Activated CD4-positive, CD25-positive, alpha-beta regulatory T cell treated with anti-CD3 and anti-CD28 coated beads, Interleukin-2, amount 50 U/mL, for 24 hours (primary cell): ENCODE measurements at places on chromosomes 5 and 9.

DNA sequence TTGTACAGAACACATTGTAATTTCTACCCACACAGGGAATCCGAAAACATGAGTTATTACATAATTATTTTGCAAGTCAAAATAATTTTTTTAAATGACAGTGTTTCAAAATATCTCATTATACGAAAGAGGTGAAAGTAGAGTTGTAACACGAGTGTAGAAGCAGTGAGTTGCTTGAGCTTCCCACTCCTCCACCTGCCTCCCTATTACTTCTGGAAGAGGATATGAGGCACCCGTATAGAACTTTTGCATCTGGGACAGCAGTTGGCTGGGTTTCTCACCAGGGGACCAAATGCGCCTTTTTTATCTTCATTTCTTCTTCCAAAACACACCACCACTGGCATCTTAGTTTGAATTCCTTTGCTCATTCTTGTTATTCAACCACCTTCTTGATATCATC is 779.0 kb upstream of the COX7C start:
- no peak for ATAC-seq

- ATAC-seq: no peak
Observed at GRCh38 chr9:4237748-4238511, 61.9 kb downstream of the GLIS3 start.

- ATAC-seq: no peak
Observed at GRCh38 chr5:179610903-179611265, 12.6 kb downstream of the HNRNPH1 start.

DNA sequence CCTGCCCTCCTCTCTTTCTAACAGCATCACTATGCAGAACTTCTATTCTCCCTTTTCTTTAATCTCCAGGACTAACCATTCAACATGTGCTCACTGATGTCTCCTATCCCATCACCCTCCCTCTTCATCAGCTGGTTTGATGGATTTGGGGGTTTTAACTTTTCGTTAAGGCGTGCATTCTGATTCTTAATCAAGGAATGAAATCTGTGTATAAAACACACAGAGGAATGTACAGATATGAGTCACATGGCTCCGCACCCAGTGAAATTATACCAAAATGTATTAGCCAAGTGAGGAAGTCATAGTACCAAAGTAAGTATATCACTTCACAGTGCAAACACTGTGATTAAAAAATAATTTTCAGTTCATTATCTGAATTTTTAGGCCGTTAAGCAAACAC is 35.2 kb downstream of the MARCHF11 start:
- ATAC-seq: no peak

- ATAC-seq: peak; percentile 76
Observed at GRCh38 chr9:6014670-6015270, 654 bp downstream of the RANBP6 start.

GRCh38 chr9:137582286-137582860 is 3.6 kb upstream of the DPH7 start:
- ATAC-seq: no peak

- peak; percentile 83 for ATAC-seq
Observed at GRCh38 chr9:114372921-114373448, 14.8 kb downstream of the AKNA start.

- no peak for ATAC-seq
Observed at GRCh38 chr5:120586646-120587045, 122.5 kb downstream of the PRR16 start.

GRCh38 chr9:3359048-3359692 is 166.6 kb downstream of the RFX3 start:
- no peak for ATAC-seq

DNA sequence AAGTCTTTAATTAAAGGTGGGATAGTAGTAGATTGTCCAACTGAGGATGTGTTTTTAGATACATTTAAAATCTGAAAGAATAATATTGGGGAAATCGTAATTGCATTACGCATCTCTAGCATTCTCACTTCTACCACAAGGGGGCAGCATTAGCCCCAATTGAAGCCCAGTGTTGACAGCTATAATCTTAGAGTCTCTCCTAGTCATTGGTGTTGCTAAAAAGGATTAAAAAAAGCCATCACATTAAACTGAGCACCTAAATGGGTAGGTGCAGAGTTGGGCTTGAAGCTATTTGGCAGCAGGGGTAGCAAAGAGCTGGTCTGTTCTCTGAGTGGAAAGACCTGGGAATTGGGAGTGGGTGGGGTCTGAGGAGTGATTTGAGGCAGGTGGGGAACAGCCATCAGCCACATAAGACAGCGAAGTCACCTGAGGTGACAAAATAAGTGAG is 177.2 kb downstream of the OSTF1 start:
- ATAC-seq: no peak

DNA sequence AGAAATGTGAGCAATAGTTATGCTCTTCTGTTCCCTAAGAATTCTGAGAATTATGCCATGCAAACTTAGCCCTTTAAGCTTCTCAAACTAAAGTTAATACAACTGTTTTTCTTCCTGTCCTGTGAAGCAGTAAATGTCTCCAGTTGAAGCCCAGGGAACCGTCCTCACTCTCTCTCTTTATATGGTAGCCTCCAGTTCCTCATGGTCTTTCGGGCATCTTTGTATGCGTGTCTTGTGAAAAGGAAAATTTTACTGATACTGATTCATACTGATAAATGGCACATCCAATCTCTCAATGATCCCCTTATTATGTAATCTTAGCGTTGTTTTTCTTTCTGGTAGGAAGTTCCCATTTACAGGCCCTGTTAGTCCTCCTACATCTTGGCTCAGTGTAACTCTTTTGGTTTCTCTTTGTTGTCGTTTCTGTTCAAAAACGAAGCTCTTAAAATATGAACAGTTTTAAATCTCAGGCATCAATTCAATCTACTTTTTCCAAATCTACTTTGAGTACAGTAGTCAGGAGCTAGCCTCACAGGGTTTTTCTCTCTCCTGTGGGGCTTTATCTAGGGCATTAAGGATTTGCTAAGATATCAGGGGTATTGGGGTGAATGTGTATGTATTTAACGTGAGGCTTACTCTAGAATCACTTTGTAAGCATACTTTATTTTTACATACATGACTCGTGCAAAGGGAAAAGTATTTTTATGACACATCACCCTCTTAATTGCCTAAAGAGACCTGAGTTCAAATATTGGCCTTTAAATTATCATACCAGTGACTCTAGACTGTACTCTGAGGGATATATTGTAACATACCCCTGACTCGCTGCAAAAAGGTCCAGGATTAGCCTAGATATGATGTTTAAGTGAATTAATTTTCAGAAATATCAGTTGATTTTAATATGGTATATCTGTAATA is 258.0 kb downstream of the NR3C1 start:
- no peak for ATAC-seq

DNA sequence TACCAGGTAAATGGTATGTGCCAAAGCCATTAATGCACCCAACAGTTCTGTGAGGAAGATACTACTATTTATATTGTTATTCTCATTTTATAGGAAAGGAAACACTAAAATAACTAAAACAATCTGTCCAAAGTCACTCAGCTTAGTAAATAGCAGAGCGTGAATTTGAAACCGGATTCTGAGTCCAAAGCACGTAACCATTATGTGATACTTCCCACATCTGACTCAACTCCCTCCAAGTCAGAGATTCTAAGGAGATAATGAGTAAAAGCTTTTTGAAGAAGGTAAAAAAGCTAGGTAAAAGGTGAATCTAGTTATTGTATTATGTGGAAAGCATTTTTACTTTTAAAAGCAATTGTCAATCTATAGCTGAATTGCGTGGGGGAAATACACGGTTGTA is 208.9 kb downstream of the PBX3 start:
- no peak for ATAC-seq

DNA sequence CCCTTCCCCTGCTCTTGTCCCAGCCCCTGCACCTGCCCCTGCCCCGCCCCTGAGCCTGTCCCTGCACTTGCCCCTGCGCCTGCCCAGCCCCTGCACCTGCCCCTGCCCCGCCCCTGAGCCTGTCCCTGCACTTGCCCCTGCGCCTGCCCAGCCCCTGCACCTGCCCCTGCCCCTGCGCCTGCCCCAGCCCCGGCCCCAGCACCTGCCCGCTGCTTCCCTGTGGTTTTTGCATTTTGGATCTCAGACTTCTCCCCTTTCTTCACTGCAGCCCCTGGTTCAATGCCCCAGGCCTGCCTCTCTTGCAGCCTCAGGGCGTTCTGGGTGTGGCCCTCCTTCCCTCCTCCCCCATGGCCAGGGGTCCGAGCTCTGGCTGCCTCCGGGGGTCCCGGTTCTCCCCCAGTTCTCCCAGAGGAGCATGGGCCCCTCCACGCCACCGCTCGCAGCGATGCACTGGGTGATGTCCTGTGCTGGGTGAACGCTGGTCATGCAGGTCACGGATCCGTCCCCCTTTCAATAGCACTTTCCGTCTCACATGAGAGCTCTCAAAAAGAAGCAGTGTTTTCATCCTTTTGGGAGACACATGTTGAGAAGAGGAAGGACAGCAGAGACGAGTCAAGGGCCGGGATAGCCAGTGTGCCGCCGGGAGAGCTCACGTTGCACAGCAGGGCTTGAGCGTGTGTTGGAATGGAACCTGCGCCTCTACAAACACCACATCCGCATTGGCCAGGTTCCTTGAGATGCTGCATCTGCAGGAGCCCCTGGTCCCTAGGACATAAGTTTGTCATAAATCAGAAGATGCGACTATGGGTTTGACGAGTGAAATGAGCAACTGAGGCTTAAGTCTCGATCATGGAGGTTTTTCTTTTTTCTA is 44.0 kb upstream of the IRX4 start:
- no peak for ATAC-seq

- no peak for ATAC-seq
Observed at GRCh38 chr9:29740518-29740917, 2167.2 kb upstream of the C9orf72 start.

- no peak for ATAC-seq
Observed at GRCh38 chr9:124664143-124664542, 107.0 kb downstream of the NR6A1 start.

DNA sequence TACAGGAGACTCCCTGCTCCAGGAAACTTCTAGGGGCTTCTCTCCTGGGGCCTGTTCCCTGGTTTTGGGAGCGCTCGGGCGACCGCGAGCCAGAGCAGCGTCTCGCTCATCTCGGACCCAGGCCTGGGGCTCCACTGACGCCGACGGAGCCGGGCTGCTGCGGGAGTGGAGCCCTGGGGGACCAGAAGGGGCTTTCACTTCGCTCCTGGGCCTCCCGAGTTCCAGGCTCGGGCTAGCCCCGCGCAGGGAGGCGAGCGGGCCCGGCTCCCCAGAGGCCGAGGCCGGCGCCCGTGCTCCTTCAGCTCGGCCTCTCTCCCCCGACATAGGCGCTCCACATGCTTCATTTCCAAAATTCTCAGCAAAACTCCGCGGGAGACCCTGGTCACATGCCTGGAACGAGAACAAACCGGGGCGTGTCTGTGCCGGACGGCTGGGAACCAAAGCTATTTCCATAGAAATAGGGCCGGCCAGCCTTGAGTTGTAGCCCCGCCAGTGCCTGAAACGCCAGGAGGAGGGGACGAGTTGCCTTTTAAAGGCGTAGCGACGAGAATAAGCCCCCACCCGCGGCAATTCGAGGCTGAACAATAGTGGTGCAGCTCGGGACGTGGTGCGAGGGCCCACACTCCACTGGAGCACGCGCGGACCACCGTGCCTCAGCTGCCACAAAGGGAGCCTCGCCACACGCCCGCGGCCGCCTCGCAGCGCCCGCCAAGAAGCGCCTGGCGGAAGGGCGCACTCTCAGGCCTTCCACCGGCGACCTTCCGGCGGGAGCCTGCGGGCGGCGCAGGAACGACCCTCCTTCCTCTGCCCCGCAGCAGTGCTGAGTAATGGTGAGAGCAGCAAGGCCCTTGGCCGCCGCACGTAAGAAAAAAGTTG is 1.1 kb upstream of the G3BP1 start:
- peak; percentile 18 for ATAC-seq

DNA sequence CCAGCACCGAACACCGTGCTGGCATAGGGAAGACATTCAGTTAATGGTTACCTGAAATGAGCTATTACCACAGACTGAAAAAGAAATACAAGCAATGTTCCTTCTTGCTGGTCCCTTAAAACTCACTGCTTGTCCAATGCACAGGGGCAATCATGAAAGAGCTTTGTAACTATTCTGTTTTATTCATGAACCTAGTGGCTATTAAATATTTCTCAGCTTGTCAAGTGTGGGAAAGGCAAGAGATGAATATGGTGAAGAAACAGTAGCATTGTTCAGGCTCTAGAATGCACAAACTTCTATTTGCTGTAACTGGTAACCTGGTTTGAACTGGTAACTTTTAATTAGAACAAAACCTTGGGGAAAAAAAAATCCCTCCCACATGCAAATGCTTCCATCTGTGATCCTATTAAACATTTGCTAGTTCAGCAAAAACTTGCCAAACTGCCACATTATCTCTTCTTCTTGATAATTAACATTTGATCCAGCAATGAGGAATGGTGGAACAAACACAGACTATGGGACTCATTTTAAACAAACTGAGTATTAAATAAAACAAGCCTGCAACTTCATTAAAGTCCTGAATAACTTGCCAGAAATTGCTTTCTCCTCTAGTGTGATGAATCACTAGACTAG is 36.1 kb downstream of the YIPF5 start:
- no peak for ATAC-seq

- no peak for ATAC-seq
Observed at GRCh38 chr9:35374436-35374835, 115.5 kb upstream of the RUSC2 start.

DNA sequence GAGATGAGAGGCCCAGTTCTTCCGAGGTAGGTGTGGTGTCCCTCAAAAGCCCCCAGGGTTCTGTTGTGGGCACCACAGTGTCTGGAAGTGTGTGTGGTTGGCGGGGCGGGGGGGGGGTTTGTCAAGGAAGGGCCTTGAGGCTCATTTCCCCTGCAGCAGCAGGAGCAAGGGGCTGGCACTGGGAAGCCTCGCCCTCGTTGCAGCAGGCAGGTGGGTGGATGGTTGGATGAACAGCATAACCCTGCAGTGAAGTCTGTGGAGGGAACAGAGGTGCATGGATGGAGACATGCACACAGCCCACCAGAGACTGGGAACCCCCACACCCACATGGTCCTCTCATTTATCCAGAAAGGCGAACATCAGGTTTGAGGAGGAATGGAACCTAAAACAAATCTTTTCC is 2.0 kb upstream of the SPATA31E1 start:
- ATAC-seq: no peak

DNA sequence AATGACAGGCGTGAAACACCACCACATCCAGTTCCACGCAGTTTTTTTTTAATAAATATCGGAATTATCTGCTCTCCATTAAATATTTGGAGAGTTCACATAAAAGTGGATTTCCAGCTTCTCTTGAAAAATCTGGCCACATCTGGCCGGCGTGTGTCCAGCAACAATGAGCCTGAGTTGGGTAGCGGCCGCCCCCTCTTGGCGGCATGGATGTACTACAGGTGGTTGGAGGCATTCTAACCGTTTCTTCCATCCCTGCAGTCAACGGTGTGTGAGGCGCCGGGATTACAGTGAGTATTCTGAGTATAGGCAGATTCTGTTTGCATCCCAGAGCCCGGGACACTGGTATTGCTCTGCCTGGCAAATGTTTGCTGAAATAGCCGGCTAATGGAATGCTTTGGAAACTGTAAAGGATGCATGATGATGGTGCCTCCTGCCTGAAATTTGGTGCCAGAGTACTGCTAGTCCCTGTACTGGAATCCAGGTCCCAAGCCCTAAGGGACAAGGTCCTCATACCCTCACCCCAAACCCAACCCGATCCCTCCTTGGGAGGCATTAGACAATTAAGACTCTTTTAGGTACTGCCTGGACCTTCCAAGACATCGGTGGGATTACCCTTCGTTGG is 13.6 kb upstream of the GM2A start:
- no peak for ATAC-seq
